ENCODE measurements at places on chromosomes 7 and 10.

DNA sequence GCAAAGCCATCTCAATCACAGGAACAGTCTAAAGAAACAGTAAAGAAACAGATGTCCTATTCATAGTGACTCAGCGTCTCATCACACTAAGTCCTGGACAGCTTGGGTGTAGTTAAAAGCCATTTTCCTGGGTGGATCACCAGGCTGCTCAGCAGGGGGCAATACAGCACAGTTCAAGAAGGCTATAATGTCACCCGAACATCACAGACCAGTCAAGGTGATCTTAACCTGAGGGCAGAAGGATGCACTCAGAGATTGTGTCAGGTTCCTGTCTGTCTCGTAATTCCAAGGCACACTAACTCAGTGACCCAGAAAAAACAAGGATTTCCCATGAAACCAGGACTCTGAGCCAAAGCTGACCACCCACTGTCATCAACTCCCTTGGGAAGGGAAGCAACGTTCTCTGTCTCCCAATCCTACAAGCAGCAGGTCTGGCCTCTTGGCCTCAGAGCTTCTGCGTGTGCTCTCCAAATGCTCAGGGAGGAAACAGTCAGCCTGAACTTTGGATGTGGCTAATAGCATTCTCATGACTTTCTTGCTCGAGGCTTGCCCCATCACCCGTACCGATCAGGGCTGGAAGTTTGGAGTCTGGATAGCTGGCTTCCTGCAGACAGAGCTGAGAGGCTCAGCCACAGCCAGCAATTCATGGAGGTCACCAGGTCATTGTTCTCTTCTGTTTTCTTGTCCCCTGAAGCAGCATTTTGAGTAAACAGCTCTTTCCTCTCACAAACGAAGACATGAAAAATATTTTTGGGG lies 90.4 kb upstream of the FAM171A1 start:
- H3K4me3 ChIP-seq, result no peak overlapping the region
- no peaks in the 10 kb centered on the region for H3K36me3 ChIP-seq
- DNase-seq, result no peak
- H3K27me3 ChIP-seq, result no peaks in the 10 kb centered on the region
- no peaks in the 10 kb centered on the region for H3K4me1 ChIP-seq

GRCh38 chr7:110854651-110855050 lies 236.3 kb upstream of the LRRN3 start:
- DNase-seq, result no peak
- no peak overlapping the region for H3K27ac ChIP-seq
- H3K36me3 ChIP-seq, result no peaks in the 10 kb centered on the region
- H3K27me3 ChIP-seq, result no peaks in the 10 kb centered on the region

DNA sequence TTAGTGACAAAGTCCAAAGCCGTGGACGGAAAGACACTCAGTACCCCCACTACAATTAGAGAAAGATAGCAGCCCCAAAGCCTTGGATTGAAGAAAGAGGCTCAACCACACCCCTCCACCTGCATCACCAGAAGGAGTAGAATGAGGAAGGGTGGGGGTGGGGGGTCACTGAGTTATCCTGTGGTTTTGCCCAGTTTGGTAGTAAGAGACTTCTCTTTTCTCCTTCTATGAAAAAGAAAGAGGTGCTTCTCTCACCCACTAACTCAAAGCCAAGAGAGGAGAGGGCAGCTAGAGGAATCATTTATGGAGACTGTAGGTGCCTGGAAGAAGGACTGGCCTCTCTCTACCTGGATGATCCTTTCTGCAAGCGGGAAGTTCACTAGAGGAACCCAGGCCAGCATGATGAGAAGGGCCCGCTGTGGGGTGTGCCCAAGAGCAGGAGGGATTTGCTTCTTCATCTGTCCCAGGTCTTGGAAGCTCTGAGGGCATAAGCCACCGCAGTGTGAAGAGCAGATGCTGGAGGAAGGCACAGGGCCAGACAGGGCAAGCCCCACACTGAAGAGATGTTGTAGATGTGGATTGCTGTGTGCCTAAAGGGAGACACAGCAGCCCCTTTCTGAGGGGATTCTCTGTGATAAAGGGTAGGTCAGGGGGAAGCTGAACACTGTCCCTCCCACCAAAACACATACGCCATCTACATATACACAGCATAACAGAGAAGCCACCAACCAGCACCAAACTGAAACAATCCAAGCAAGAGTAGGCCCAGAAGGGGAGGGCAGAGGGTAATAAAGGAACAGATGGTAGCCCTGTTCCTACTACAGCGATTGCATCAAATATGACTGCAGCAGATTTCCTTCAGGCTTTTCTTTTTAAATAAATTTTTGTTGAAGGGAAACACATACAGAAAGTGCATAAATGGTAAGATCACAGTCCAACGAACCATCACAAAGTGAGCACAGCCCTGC lies 25.8 kb upstream of the LANCL2 start:
- H3K4me1 ChIP-seq, result no peaks in the 10 kb centered on the region
- no peak overlapping the region for H3K4me3 ChIP-seq
- peak; percentile 75 for DNase-seq
- H3K27ac ChIP-seq, result no peak overlapping the region
- no peaks in the 10 kb centered on the region for H3K36me3 ChIP-seq

- H3K4me1 ChIP-seq, result no peaks in the 10 kb centered on the region
- H3K4me3 ChIP-seq, result no peak overlapping the region
- H3K36me3 ChIP-seq, result no peaks in the 10 kb centered on the region
- no peak for DNase-seq
- no peaks in the 10 kb centered on the region for H3K27me3 ChIP-seq
- H3K27ac ChIP-seq, result no peak overlapping the region
Measured at GRCh38 chr10:108755646-108756045, 1167.7 kb downstream of the XPNPEP1 start.

DNA sequence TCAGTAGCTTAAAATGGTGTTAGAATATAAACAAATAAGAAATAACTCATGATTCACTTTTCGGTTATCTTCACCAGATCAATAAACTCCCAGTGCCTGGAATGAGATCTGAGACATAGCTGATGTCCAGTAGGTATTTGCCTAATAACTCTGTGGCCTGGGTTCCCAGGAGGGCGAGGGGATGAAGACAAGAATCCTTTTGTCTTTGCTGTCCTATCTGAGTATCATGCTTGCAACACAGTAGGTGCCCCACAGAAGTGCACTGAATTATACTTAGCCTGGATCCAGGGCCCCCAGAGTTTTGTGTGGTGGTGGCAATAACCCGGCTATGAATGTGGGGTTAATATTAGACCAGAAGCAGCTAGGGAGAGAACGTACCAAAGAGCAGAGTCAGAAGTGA lies 350.1 kb upstream of the AOAH start:
- no peaks in the 10 kb centered on the region for H3K4me1 ChIP-seq
- no peaks in the 10 kb centered on the region for H3K27me3 ChIP-seq
- no peak overlapping the region for H3K27ac ChIP-seq
- no peak overlapping the region for H3K4me3 ChIP-seq
- no peak for DNase-seq
- H3K36me3 ChIP-seq, result no peaks in the 10 kb centered on the region

- H3K4me3 ChIP-seq, result peak overlapping the region; percentile 4
- DNase-seq, result no peak
- no peaks in the 10 kb centered on the region for H3K36me3 ChIP-seq
- no peaks in the 10 kb centered on the region for H3K27me3 ChIP-seq
Measured at GRCh38 chr7:16562456-16563220, 36.0 kb downstream of the LRRC72 start.
